Umbilical cord (tissue), 2 donors: ENCODE measurements at places on chromosomes 16 and 17.
A peak's percentile ranks its signal among the peaks of the same experiment; 100 is the strongest.

GRCh38 chr17:43817826-43818225 is 15.1 kb downstream of the MPP3 start:
- no peak for DNase-seq

GRCh38 chr16:27312580-27313421 is 973 bp upstream of the IL4R start:
- no peak for DNase-seq

- no peak for DNase-seq
These were observed 11.0 kb downstream of the FBRS start for GRCh38 chr16:30669026-30669902.

DNA sequence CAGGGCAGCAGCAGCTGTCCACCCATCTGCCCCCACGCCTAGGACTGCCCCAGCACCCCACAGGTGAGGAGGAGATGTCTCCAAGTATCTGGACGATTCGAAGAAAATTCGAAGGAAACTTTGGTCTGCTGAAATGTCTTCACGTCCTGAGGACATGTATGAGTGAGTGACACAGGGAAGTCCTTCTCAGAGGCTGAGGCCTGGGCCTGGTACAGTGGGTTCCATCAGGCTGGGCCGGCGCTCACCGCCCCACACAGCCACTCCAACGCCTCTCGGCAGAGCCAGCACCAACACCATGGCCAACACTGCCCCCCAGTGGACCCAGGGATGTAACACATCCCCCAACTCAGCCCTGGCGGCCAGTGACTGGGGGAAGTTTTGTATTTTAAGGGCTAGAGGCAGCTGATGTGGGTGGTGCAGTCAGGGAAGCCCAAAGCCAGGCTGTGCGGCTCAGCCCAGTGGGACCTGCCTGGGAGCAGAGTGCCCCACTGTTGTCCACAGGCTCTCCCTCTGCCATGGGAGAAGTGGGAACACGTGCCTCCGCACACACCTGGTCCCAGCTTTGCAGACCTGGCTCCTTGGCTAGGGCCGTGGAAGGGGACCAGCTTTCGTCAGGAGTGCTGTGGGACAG is 55.8 kb upstream of the FASN start:
- peak; percentile 75 for DNase-seq

DNA sequence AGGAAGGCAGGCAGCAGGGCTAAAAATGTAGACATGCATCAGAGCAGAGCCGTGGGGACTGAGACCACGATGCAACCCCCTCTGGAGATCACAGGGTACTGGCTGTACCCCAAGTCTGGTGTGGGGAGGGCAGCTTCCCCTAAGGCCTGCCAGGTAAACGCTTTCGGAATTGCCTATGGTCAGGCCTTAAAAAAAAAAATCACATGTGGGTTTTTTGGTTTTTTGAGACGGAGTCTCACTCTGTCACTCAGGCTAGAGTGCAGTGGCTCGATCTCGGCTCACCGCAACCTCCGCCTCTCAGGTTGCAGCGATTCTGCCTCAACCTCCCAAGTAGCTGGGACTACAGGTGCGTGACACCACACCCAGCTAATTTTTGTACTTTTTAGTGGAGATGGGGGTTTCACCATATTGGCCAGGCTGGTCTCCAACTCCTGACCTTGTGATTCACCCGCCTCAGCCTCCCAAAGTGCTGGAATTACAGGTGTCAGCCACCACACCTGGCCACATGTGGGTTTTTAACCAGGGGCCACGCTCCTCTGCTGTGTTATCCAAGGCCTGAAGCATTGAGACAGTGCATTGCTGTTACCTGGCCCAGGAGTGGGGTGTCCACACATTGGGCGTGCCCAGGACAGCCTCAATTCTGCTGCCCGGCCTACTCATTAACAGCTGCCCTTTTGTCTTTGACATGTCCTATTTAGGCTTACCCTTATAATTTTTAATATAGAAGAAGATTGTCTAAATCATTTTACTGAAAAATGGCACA is 50.4 kb downstream of the LITAF start:
- no peak for DNase-seq

- peak; percentile 57 for DNase-seq
These were observed 23.9 kb upstream of the HEATR6 start for GRCh38 chr17:60102632-60103096.

DNA sequence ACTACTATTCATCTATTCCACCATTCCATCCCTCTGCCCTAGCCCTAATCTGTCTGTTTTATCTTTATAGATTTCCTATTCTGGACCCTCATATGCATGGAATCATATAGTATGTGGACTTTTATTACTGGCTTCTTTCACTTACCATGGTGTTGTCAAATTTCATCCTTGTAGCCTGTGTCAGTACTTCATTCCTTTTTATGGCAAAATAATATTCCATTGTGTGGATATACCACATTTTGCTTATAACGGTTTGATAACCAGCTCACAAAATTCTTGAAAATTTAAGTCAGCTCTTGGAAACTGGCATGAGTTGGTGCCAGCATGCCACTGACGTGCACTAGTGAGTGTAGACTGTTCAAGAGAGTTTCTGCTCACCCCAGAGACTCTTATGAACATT is 30.3 kb upstream of the MRC2 start:
- no peak for DNase-seq

- DNase-seq = no peak
These were observed 284.5 kb downstream of the MAF start for GRCh38 chr16:79316004-79316458.

DNA sequence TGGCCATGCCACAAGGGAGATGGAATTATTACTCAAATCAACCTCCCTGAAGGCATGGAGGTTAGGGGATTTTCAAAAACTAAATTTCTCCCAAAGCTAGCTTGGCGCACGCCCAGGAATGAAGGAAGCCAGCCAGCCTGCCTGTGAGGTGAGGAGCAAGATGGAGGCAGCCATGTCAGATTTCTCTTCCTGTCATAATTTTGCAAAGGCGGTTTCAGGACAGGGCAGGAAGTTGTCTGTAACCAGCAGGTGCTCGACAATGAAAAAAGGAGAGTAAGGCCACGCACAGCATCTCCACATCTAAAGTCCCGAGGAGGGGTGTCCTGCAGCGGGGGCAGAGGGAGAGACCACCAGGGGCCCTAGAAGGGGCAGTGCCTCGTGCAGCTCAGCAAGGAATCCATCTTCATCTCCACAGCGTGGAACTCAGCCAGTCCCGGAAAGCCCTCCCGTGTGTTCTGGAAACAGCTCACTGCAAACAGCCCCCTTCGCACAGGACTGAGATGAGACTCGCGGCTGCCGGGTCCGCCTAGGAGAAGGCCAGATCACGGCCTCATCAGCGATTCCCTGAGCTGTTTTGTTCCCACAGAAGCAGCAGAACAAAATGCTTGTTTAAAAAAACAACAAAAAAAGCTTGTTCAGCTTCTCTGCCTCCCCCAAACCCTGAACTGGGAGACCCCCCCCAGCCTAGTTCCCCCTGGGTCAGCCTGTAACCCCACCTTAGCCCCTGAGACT is 47.8 kb downstream of the SLC7A5 start:
- DNase-seq = peak; percentile 73

GRCh38 chr17:1635675-1636465 is 7.2 kb upstream of the SLC43A2 start:
- no peak for DNase-seq

DNA sequence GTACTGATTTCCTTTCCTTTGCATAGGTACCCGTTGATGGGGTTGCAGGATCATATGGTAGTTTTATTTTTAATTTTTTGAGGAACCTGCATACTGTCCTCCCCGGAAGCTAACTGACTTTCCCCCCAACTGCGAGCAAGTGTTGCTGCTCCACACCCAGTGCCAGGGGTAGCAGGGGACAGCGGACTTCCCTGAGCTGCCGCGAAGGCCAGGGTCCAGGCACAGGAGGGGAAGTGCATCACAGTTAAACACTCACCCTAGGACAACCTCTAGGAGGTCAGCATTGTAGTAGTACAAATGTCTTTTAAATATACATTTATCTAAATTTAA is 201.7 kb downstream of the NPIPB11 start:
- no peak for DNase-seq

GRCh38 chr16:62225675-62226074 is 189.4 kb upstream of the CDH8 start:
- peak; percentile 56 for DNase-seq

DNA sequence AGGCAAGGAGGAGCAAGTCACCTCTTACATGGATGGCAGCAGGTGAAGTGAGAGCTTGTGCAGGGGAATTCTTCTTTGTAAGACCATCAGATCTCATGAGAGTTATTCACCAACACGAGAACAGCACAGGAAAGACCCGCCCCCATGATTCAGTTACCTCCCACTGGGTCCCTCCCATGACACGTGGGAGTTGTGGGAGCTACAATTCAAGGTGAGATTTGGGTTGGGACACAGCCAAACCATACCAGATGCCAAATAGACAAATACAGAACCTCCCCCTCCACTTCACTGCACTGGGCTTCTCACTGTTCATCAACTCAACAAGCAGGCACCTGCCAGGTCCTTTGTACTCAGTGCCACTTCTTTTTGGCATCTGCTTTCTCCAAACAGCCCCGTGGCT is 100.2 kb downstream of the WSCD1 start:
- DNase-seq = no peak

GRCh38 chr16:15854906-15855703 is 1.7 kb downstream of the MYH11 start:
- DNase-seq = no peak

DNA sequence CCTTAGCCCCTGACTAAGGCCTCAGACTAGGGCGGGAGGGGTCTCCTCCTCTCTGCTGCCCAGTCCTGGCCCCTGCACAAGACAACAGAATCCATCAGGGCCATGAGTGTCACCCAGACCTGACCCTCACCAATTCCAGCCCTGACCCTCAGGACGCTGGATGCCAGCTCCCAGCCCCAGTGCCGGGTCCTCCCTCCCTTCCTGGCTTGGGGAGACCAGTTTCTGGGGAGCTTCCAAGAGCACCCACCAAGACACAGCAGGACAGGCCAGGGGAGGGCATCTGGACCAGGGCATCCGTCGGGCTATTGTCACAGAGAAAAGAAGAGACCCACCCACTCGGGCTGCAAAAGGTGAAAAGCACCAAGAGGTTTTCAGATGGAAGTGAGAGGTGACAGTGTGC is 12.7 kb downstream of the CES3 start:
- no peak for DNase-seq

- DNase-seq = no peak
These were observed 611 bp downstream of the SMARCE1 start for GRCh38 chr17:40646791-40647623.

- no peak for DNase-seq
These were observed 21.9 kb downstream of the ACE start for GRCh38 chr17:63498626-63499195.

- DNase-seq = peak; percentile 89
These were observed 989 bp upstream of the DUSP14 start for GRCh38 chr17:37488607-37489196.

DNA sequence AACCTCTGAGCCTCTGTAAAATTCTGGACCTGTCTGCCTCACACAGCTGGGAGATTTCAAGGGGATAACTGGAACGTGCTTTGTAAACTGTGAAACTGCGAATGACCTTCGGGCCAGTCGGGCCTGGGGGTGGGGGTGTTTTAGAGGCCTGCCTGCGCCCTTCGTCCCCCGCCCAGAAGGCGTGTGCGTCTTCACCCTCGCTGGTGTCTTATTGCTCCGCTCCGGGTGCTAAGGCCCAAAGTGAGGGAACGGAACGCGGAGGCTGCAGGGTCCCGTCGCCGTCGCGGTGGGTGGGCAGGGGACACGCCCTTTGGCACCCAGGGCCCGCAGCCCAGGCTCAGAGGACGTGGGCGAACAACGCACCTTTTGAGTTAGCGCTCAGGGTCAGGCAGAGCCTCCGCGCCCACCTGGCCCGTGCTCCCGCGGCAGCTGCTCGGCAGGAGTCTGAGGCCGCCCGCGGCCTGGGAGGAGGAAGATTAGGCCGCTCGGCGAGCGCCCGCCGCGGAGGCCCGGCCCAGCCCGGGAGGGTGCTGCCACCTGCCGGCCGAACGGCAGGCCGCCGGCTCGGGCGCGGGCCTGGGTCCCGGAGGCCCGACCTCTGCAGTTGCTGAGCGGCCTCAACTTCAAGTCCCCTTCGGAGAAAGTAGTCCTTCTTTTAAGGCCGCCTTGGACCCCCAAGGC is 29.7 kb downstream of the DCAKD start:
- peak; percentile 66 for DNase-seq

DNA sequence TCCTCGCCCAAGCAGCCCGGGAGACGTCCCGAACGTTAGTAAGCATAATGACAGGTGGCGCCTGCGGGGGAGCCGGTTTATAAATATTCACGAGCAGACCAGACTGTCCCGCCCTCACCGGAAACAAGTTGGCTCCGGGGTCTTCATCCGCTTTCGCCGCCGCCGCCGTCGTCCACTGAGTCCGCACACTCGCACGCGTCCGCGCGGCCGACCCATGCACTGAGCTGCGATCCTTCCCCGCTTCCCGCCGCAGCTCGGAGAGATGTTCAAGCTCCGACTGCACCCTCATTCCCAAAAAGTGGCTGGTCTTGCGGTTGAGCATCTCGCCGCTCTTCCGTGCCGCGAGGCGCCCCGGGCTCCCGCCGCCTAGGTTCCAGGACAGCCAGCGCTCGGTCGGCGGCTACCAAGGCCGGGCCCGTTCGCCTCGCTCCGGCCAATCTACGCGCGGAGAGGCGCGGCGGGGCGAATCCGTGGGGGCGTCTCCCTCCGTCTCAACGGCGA is 385 bp downstream of the CFAP119 start:
- no peak for DNase-seq

- no peak for DNase-seq
These were observed 11.1 kb downstream of the CA10 start for GRCh38 chr17:52147431-52147830.

DNA sequence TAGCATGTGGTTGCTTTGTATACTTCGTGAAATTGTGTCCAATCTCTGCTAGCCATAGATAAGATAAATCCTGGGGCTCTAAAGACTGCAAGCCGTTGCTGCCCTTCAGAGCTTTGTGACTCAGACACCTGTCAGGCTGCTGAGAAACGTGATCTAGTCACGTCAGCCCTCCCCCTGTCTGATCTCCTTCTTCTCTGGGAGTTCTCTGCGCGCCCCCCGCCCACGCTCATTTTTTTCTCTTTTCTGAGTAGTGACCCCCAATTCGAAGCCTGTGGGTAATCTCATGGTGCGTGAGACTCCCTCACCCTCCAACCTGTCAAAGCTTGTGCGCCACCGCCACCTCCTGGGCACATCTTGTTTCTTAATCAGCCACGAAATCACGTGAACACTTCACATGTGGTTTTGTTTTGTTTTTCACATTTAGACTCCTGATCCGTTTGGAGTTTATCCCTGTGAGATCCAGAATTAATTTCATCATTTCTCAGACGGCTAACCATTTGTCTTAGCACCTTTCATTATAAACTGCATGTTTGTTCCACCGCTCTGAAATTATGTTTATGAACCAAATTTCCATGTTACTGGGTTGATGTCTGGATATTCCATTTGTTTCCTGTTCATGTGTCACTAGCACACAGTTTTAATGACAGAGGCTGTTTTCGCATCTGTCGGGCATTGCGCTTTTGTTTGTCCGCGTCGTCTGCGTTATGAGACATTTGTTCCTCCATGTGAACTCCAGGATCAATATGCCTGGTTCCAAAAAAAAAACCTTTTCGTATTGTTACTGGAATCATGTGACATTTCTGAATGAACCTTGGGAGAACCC is 977 bp upstream of the ZNF778 start:
- DNase-seq = peak; percentile 86

GRCh38 chr16:69756705-69757104 is 2.0 kb upstream of the NOB1 start:
- DNase-seq = no peak

- DNase-seq = no peak
These were observed 6.1 kb downstream of the WDR81 start for GRCh38 chr17:1730326-1731193.
